ENCODE measurements at places on chromosomes 7 and 10.
A peak's percentile ranks its signal among the peaks of the same experiment; 100 is the strongest.

DNA sequence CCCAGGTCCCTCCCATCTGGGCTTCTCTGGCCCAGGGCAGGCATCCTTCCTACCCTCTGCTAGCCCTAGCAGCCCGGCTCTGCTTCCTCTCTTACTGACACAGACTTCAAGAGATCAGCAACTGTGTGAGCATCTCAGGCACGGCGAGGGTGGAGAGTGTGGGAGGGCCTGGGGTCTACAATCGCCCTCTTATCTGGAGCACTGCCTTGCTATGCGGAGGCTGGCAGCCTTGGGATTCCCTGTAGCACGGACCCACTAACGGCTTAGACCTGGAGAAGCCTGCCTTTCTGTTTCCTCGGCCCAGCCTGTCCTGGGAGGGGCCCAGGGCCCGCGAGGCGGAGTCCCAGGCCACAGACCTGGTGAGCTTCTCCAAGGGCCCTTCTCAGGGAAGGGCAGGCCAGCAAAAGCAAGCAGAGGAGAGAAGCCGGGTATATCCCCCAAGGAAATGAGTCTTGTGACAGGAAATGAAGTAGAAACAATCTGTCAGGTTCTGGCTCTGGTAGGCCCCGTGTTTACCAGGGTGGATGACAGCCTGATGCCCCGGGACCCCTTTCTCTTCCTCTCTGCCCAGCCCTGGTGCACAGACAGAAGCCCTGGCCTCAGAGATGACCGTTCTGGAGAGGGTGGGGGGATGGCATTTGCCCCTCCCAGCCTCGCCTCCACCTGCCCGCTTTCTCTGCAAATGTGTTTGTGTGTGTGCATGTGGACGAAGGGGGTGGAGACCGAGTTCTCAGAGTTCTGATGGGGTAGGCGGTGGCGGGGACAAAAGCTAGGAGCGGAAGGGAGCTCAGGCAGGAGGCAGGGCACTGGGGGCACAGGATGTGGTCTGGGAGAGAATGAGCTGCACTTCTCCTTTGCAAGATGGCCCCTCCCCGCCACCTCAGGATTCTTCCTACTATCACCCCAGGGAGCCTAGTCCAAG, 2.5 kb downstream of the LRCH4 start:
- DNase-seq = peak; percentile 84

DNA sequence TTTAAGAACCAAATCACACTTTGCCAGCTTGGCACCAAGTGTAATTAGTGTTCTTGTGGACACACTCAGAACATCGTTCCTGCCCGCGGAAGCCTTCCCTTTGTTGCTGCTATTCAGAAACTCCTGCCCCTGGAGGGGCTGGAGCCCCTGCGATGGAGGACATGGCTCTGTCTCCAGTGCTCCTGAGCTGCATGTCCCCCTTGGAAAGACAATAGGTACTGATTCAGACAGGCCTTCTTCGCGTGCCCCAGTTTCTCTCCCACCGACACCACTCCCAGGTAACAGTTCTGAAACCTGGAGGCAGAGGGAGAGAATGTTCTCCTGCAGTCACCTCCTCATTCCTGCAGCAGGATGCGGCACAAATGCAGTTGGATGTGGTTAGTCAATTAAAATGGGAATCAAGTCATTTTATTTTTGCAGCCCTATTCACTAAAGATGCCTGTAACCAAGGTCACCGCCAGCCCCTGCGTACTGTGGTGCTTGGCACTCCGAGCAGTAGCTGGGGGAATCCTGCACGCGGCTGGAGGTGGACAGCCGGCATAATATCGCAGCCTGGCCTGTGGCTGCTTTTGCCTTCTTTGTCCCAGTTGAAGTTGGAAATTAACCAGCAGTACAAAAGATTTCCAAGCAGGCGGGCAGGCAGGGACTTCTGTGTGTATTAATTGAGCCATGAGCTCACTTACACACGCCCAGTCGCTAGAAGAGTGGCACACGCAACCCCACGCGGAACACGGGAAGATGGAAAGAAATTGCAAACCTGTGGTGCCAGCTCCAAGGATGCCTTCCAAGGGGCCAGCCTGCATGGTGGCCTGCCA, 205.7 kb downstream of the EBF3 start:
- DNase-seq = no peak

DNA sequence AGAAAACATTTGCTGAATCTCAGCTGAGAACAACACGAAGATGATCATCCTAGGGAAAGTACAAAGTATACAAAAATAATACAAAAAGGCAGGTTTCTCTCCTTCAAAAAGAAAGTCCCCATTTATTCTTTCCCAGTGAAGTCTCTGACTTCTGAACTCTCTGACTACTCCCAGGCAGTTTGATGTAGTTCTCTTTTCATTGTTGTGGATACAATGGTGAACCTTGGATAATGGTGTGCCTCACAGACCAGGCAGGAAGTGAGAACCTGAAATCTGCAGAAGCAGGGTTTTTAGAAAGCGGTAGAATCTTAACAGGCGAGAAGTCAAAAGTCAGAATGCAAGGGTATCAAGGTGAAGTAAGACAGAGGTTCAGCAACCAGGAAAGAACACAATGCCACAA, 150.8 kb upstream of the NRP1 start:
- DNase-seq = no peak

- DNase-seq = no peak
Measured at GRCh38 chr7:30146127-30146612, 11.4 kb downstream of the MTURN start.

GRCh38 chr7:27254625-27255024, 12.0 kb downstream of the EVX1 start:
- no peak for DNase-seq

GRCh38 chr7:109939207-109939606, 1151.7 kb upstream of the LRRN3 start:
- no peak for DNase-seq

DNA sequence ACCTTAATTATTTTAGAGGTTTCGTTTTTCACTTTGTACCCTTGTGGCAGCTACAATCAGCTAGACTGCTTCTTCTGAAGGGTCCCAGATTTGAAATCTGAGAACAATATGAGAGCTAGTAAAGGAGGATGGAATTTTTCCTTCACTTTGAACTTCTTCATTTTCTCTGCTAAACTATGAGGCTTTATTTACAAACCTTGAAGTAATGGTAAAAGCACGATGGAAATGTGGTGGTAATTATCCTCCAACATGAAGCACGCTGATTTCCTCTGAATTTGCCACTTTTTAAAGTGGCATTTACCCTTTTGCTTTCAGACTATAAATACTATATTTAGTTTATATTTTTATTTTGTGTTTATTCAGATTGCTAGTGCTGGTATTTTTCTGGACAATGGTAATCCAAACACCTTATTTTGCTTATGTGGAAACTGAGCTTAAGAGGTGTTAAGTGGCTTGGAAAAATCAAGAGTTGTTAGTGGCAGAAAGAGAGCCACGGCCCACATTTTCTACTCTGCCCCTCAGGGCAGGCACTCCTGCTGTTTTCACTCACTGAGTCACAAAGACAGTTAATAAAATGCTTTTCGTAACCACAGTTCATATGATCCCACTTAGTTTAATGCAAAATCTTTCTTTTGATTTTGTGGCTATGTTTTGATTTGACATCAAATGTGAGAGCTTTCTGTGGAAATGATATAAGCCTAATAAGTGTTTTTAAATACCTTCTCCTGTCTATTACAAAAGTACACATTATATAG, 2.7 kb downstream of the SSMEM1 start:
- DNase-seq = no peak

- DNase-seq = no peak
Measured at GRCh38 chr7:152967958-152968357, 208.4 kb downstream of the ACTR3B start.
